T47D (cell line): ENCODE measurements at places on chromosomes 7 and 10.

DNA sequence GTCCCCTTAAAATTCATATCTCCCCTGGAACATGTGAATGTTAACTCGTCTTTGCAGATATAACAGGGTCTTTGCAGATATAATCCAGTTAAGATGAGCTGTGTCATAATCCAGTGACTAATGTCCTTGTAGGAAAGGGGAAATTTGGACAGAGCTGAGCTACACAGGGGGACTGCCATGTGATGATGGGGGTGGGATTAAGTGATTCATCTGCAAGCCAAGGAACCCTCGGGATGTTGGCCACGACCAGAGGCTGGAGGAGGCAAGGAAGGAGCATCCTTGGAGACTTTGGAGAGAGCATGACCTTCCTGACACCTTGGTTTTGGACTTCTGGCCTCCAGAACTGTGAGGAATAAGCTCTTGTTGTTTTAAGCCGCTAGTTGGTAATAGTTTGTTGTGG, 153.9 kb upstream of the PCBD1 start:
- no peak for DNase-seq

DNA sequence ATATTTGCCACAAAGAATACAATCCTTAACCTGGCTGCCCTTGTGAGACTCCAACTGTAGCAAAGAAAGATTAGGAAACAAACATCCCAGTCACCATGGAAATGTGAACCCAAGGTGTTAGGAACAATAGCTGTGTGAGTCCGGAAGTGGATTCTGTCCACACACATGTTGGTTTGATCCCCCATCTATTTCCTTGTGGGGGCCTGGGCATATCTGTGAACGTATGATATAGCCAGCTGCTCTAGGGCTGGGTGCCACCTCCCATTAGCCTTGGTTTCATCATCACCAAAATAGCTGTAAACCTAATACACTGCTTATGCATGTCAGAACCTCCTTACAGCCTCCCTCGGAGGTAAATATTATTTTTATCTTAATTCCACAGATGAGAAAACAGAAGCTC, 26.4 kb downstream of the GRK5 start:
- no peak for DNase-seq

DNA sequence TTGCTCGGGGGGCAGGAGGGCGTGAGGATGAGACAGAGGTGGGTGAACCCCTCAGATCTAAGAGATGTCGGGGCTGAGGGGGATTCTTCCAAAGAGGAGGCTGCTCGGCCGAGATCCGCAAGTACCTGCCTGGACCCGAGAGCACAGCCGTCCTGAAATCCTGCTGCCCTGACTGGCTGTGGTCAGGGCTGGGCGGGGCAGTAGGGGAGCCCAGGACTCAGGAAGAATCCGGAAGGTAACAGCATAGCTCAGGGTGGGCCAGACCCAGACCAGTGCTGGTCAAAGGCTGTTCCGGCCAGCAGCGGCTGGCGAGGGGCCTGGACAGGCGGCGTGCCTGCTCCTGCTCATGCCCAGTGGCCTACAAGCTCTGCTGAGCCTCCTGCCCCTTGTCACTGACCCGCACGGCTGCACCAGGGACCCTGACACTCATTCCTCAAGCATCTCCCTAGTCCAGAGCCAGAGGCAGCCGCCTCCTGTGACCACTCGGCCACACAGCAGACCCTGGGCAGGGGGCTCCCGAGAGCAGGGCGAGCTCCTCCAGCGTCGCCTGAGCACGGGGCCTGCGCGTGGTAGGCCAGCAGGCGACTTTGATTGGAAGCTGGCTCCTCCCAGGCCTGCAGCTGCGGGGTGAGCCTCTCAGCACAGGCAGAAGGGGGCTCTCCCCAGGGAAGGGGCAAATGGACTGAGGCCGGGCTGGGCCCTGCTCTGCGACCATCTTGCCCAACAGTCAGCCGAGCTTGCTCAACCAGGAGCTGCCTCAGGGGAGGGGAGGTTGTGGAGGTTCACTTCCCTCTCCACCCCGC, 3.1 kb upstream of the ADAP1 start:
- DNase-seq, result no peak

GRCh38 chr7:77276120-77276519, 76.5 kb upstream of the FGL2 start:
- DNase-seq, result no peak

GRCh38 chr7:24729365-24730017, 27.8 kb downstream of the GSDME start:
- DNase-seq, result no peak

DNA sequence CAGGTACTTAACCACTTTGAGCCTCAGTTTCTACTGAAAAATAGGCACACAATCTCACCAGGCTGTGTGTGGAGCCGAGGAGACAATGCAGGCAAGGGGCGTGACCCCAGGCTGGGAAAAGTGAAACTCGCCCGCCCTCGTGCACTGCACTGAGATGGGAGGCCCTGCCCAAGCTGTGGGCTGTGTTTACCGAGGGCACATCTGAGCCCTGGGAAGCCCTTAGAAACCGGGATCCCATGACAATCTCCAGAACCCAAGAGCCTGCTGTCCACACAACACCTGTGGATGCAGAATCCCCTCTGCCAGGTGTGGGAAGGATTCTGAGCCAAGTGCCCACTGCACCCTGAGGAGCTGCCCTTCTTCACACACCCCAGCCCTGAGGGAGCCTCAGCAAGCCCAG, 198.3 kb downstream of the GRID1 start:
- no peak for DNase-seq

- no peak for DNase-seq
Observed at GRCh38 chr7:52635021-52635420, 400.4 kb upstream of the POM121L12 start.

GRCh38 chr10:35356725-35357092, 20.4 kb downstream of the CCNY start:
- no peak for DNase-seq

DNA sequence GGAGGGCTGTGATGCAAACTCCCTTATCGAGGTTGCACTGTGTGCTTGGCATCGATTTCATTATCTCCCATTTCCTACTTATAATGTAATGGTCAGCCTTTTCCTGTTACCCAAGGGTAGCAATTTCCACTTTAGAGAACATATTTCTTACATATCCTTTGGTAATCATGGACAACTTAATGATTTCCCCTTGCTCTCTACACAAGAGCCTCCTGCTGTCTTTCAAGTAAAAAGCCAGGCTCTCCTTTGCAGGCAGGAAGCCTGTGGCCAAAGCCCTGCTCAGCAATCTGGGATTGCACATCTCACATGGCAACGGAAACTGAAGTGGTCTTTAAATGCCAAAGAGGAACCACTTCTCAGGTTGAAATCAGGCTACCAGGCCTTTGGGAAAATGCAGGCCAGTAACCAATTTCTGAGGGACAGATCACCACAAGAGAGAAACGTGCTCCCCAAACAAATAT, 86.7 kb upstream of the IKZF1 start:
- no peak for DNase-seq

DNA sequence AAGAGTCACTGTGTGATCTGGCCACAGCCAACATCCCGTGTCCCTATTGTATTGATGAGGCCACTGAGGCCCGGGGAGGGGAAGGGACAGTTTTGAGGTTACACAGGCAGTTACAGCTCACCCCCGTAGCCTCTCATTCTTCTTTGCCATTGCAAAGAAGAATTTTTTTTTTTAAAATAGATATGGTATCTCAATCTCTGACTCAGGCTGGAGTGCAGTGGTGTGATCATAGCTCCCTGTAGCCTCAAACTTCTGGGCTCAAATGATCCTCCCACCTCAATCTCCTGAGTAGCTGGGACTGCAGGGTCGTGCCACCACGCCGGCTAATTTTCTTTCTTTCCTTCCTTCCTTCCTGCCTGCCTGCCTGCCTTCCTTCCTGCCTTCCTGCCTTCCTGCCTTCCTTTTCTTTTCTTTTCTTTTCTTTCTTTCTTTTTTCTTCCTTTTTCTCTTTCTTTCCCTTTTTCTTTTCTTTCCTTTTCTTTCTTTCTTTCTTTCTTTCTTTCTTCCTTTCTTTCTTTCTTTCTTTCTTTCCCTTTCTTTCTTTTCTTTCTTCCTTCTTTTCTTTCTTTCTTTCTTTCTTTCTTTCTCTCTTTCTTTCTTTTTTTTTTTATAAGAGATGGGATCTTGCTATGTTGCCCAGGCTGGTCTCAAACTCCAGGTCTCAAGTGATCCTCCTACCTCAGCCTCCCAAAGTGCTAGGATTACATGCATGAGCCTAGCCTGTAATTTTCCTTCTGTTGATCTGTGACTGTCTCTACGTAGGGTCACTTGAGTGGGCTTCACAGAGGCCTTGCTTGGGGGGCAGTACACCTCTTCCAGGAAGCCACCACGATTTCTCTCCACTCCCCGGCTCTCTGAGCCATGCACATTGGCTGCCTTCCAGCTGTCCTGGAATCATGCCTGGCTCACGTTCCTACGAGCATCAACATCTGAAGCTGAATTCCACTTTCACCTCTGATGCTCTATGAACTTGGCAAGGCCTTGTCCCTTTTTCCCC, 31.3 kb downstream of the TMEM270 start:
- no peak for DNase-seq

DNA sequence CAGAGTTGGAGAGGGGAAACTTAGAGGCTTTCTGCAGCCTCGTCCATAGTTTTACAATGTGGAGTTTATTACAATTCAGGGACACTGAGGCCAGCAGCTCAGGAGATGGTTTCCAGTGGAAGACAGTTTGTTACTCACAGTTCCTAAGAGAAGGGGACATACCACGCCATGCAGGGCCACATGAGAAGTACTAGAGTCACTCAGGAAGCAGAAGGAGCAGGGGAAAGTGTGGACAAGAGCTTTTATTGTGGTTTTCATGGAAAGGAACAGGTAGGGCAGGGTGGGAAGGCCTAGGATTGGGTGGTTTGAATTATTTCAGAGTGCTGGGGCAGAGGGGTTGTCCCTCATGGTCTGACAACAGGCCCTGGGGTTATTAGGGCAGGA, 292.1 kb upstream of the IGFBP3 start:
- DNase-seq, result no peak

DNA sequence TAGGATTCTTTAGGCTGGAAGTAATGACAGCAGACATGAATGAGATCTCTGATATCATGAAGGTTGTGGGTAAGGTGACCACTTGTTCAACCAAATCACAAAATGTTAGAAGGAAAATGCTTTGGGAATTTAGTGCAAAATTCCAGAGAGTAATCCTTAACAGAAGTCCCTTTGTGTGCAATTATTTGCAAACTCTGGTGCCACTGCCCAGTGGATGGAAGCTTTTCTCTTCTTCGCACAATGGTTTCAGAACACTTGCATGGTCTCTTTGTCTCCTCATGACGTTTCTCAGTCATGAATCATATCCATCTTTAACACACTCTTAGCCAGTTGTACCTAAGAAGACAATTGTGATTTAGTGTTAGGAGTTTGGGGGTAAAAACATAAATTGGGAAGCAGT, 570.4 kb upstream of the ANKRD30A start:
- DNase-seq, result no peak
